ENCODE measurements at places on chromosomes 12 and 14. TPM values are rescaled to one million over a fixed set of nuclear protein-coding genes. Genes with fewer than 3 reads are reported as not detected.

Gene TAS2R7
- 0.48 TPM for total RNA-seq

Gene GARIN6
- total RNA-seq: not detected

Gene CLSTN3
- total RNA-seq: 22.8 TPM

Gene FAM186B
- total RNA-seq: 0.65 TPM

Gene TAMALIN
- total RNA-seq: 58.5 TPM

Gene PRR4
- total RNA-seq: 0.76 TPM

Gene LRR1
- 18.0 TPM for total RNA-seq

Gene MYH6
- total RNA-seq: not detected

Gene TMTC1
- 1.2 TPM for total RNA-seq

Gene SOAT2
- not detected for total RNA-seq

Gene SIX6
- not detected for total RNA-seq

Gene PTCSC3
- not detected for total RNA-seq

Measured in vein endothelial cell (primary cell).